Jurkat, Clone E6-1 (cell line): ENCODE measurements at places on chromosomes 13 and 19.

- no peak for DNase-seq
These were observed 33.3 kb downstream of the MCF2L start for GRCh38 chr13:113002206-113002912.

DNA sequence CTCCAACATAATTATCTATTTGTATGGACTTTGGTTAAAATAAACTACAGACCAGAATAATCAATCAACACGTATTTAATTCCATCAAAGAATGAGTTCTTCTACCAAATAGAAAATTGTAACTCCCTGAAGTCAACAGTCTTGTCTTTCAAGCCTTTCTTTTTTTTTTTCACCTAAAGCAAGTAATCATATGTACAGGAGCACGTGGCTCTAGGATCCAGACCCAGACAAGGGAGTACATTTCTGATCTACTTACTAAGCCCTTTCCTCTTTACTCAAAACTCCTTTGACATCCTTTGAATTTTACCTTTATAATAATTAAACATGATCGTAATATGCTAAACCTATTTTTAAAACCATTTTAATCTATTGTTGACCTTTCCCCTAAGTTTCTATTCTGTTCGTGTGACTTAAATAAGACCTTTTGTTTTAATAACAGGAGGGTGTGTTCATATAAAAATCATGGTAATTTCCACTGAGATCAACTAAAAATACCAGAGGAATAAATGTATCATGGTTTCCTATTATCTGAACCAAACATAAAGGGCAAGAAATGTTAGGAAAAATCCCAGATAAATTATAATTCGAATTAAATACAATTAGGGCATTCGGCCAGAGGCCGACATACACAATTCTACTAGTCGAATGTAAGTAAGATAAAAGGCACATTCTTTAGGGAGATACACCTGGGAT is 1.7 kb downstream of the SLC7A1 start:
- DNase-seq = no peak

- DNase-seq = no peak
These were observed 16.7 kb upstream of the SERPINE3 start for GRCh38 chr13:51322826-51323225.

DNA sequence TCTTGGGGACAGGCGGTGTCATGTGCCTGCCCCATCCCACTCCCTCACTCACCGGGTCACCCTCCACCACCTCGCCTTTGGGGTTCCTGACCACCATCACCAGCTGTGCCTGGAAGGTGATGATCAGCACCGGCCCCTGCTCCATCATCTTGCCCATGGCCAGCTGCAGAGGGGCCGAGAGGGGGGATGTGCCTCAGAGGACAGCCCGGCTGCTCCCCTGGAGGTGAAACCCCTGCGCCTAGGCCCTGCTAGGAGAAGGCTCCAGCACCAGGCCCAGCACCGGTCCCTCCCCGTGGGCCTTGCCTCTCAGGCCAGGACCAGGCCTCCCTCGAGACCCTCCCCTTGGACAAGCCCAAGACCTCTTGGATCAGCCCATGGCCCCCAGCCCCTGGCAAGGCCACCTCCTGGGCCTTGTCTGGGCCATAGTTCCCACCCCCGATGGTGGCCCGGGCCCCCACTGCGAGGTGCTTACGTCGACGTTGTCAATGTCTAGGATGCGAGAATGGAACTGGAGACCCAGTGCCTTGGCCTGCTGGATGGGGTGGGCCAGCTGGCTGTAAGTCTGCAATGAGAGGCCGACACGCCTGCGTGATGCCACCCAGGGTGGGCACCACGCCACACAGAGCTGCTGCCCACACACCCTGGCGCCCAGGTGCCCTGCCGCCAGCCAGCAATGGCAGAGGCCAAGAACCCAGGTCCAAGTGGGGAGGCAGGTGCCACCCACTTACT is 1.8 kb upstream of the CTXN1 start:
- DNase-seq = no peak

DNA sequence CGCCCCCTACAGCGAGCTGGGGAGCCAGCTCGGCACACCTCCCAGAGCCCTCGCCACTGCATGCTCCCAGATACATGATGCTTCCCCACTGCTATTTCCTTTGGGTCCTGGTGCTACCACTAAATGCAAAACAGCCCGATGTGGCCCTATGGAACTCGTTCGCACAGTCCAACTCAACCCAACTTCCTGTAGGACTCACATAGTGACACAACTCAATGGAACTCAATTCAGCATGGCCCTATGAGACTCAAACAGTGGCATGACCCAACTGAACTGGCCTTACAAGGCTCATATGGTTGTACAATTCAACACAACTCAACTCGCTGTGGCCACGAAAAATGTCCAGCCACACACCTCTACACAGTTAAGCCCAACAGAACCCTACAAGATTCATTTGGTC is 3.5 kb downstream of the KCNA7 start:
- DNase-seq = no peak
